ENCODE measurements at places on chromosomes 5 and 9.

GRCh38 chr5:15604986-15605385, 105.0 kb downstream of the FBXL7 start:
- DNase-seq: no peak

DNA sequence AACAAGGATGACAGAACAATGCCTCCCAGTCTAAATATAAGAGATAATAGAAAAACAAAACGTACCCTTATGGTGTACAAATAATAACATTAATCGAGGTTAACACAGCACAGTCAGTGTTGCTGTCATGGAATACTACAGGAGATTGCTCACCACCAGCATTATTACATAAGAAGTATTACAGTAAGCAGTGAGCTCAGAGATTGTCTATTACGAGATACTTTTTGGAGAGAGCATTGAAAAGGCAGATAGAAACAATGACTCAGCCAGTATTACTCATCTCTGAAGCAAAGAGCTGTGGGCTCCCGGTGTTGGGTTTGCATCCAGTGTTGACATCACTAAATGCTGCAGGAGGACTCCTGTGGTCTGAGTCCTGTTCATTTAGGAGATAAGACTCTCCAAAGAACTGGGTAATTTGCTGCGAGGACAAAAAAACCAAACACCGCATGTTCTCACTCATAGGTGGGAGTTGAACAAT, 191.9 kb upstream of the SEMA6A start:
- DNase-seq: no peak

DNA sequence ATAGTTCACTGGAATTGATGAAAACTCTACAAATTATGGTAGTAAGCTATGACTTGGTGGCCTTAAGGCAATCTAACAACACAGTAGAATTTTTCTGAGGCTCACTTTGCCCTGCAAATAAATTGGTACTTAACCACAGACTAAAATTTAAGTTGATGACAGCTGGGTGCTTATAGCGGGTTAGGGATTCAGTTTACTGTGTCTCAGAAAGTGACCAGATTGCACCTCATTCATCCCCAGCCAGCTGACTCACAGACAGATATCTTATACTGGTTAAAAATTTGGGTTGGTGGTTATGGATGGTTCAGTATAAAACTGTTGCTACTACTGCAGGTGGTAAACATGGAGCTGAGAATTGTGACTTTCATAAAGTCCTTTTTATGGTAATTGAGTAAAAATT, 2.8 kb downstream of the CKS2 start:
- no peak for DNase-seq

- no peak for DNase-seq
Observed at GRCh38 chr5:164600274-164600673, 1094.9 kb downstream of the MAT2B start.

Measured in CD4-positive, alpha-beta T cell (primary cell).